ENCODE measurements at places on chromosomes 7 and 10.
A peak's percentile ranks its signal among the peaks of the same experiment; 100 is the strongest.

GRCh38 chr10:48506147-48506917, 98.5 kb downstream of the ARHGAP22 start:
- DNase-seq = peak; percentile 58

- DNase-seq = no peak
These were observed 2.3 kb downstream of the DDIT4 start for GRCh38 chr10:72276013-72276387.

GRCh38 chr7:114852293-114852692, 69.6 kb upstream of the MDFIC start:
- DNase-seq = no peak

GRCh38 chr10:3486346-3487065, 298.5 kb downstream of the KLF6 start:
- no peak for DNase-seq

DNA sequence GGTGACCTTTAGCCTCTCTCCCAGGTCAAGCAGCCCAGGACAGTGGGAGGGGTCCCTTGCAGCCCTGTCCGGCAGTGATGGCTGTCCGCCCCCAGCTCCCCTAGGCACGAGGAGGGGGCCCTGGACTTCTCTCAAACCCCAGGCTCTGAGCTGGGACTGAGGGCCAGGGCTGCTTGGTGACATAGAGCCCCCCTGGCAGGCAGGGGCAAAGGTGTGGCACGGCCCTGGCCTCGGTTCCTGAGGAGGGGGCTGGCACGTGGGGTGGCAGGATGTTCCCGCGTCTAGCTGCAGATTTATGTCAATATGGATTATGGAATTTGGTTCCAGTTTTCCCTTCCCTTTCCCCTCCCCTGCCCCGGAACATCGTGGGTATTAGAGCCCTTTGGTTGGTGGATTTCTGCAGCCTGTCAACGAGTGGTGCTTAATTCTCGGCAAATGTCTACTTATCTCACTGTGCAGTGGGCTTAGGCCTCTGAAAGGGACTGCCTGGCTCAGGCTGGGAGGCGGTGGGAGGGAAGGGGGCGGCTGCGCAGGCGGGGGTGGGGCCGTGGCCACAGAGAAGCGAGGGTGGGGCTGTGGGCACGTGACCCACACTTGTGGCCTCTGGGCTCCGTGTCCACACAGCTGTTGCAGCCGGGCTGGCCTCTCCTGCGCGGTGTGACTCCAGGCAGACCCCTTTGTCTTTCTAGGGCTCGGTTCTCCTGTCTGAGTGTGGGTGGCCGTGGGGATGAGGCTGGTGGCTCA, 19.3 kb downstream of the UNCX start:
- DNase-seq = no peak

DNA sequence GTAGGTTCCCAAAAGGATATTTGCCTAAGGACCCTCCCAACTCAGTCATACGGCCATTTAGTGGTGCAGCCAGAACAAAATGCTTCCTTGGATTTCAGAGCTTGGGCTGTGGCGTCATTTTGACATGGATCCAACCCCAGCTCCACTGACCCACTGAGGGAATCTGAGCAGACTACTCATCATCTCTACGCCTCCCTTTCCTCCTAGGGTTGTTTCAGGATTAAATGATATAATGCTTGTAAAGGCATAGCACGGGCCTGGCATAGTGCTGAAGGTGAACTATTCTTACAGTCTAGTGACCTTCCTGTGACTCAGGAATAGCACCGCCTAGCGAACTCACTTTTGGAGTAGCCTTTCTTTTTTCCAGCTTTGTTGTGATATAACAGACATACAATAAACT, 70.3 kb upstream of the LOXL4 start:
- no peak for DNase-seq

GRCh38 chr7:76011442-76011861, 17.1 kb upstream of the TMEM120A start:
- no peak for DNase-seq

DNA sequence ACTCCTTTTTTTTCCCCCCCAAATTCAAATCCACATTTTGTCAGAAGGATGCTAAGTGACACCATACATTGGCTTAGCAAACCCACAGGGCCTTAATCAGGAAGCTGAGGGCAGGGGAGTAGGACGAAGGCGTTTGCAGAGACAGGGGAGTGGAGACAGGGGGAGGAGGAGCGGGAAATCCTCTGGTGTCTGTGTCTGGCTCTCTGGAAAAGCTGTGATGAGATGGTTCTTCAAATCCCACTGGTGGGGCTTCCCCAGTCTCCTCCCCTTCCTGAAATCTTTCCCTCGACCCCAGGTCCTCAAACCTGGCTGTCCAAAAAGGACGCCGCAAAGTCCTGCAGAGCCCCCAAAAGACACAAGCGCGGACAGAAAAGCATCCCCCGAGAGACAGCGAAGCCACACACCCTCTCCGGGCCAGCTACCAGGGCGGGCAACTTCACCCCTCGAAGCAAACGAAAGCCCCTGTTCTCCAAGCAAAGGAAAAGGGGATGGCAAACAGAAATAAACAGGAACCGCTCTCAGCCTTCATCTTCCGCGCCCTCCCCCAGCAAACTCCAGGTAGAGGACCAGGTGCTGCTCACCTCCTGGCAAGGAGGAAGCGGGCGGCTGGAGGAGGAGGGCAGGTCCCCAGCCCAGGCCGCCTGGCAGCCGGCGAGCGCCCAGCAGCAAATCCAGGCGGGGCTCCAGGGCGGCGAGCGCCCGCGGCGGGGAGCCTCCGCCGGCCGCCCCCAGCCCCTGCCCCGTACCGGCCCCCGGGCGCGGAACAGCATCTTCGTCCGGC, 520 bp downstream of the ELAPOR2 start:
- DNase-seq = peak; percentile 9

DNA sequence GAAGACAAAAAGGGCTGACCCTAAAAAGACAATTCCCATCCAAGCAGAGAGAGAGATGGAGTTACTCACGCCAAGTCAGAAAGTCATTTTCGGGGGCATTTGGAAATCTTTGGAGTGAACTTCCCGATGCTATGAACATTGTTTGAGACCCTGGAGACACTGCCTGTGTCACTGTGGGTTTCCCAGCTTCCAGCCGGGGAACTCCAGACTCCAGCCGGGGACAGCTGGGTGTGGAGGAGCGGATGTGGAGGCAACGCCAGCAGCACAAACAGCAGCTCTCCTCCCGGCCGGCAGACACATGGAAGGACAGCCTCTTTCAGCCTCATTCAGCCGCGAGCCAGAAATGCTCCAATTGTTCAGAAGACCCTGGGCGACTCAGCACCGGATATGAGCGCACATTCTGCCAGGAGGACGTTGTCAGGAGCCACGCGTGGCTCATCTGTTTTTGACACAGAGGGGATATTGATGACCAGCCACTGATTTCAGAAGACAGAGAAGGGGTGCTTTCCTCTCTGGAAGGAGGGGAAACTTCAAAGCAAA, 97.6 kb downstream of the PRPF18 start:
- DNase-seq = no peak

GRCh38 chr7:16531707-16532106, 5.1 kb downstream of the LRRC72 start:
- DNase-seq = no peak

Measured in T-helper 2 cell (primary cell).